ENCODE measurements at places on chromosomes 2 and 18.

GRCh38 chr2:32711908-32712501 is 84.2 kb downstream of the TTC27 start:
- no peak for DNase-seq

DNA sequence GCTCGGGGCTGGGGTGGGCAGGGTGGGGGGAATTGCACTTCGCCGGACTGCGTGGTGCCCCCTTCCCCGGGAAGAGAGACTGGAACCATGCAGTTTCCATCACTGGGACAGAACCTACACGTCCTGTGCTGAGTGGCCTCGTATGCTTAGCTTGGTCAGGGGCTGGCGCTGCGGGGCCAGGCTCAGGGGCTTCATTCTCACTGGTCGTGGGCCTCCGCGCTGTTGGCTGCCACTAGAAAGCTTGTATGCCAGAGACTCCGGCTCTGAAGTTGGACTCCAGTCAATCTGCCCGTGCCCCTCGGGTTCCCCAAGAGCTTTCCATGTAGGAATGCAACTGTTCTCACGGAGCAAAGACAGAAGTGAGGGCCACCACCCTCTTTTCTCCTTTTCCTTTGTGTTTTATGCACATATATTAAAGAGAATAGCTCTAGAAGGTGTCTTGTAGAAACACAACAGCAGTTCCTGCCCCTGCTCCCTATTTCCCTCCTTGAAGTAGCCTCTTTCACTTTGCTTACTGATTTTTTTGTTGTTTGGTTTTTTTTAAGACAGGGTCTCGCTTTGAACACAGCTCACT is 64.0 kb upstream of the YWHAQ start:
- DNase-seq, result no peak

GRCh38 chr2:237322564-237322963 is 91.4 kb downstream of the COL6A3 start:
- no peak for DNase-seq

DNA sequence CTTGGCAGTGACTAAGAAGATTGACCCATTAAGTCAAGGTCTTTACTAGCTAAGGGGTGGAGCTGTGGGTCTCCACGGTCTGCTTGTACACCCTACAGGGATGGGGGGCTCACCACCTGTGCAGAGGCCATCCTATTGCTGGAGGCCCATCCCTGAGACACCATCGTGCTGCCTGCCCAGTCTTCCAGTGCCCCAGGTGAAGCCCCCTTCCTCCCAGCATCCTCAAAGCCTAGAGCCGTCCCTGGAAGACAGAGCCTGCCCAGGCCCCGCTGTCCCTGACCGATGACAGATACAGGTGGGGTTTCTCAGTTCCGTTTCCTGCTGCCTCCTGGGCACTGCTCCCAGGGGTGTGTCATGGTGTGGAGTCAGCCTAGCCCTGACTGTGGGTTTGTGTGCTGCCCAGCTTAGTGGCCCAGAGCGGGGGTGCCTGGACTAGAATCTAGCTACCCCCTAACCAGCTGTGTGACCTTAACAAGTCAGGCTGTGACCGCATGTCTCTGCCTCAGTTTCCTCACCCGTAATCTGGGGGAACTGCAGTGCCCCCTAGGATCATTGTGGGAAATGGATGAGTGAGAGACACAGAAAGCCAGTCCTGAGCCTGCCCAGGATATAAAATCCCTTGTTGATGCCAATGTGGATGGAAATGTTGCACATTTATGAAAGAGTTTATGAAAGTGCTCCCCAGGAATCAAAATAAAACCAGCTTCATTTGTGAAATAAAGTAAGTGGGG is 2.0 kb downstream of the OTOS start:
- no peak for DNase-seq

- DNase-seq, result no peak
Measured at GRCh38 chr2:230778350-230779063, 65.9 kb downstream of the CAB39 start.

- DNase-seq, result no peak
Measured at GRCh38 chr2:44707945-44708660, 233.4 kb upstream of the SIX3 start.

GRCh38 chr2:57516698-57517340 is 529.8 kb upstream of the VRK2 start:
- DNase-seq, result peak; percentile 1

GRCh38 chr18:77007251-77007650 is 125.3 kb downstream of the MBP start:
- no peak for DNase-seq

- no peak for DNase-seq
Measured at GRCh38 chr18:7856733-7857132, 289.6 kb downstream of the PTPRM start.

DNA sequence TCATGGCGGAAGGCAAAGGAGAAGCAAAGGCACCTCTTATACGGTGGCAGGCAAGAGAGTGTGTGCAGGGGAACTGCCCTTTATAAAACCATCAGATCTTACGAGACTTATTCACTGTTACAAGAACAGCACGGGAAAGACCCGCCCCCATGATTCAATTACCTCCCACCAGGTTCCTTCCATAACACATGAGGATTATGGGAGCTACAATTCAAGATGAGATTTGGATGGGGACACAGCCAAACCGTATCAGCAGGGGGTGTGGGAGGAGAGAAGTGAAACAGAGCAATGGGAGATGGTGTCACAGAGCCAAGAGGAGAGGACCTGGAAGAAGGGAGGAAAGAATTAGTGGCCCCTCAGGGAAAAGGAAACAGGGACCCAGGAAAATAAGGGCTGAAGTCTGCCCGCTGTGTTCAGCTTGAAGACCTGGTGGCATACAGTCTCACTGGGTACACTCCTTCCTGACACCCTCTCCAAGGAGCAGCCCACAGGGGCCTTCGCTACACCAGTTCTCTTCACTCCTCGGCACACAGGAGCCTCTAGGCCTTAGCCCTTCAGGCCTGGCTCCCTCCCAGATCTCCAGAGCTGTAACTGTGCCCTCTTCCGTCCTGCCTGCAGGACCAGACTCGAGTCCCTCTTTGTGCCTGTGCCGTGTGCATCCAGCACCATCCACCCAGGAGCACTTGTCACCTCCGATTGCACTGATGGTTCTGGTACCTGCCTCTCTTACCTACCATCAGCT is 262.1 kb downstream of the EIPR1 start:
- DNase-seq, result no peak

GRCh38 chr2:235270291-235270690 is 223.6 kb upstream of the AGAP1 start:
- DNase-seq, result no peak

GRCh38 chr2:130808482-130809268 is 28.0 kb upstream of the ARHGEF4 start:
- DNase-seq, result no peak
